Germinal center (tissue), 1 donor: ENCODE measurements at places on chromosomes 1 and 21.

GRCh38 chr1:213939888-213940287, 47.9 kb upstream of the PROX1 start:
- no peak for DNase-seq

GRCh38 chr1:244319283-244320132, 132.2 kb downstream of the ADSS2 start:
- DNase-seq = peak; percentile 28

- DNase-seq = no peak
These were observed 7.0 kb downstream of the COLGALT2 start for GRCh38 chr1:184030433-184031091.

GRCh38 chr1:94329986-94330385, 88.2 kb upstream of the ABCD3 start:
- no peak for DNase-seq

DNA sequence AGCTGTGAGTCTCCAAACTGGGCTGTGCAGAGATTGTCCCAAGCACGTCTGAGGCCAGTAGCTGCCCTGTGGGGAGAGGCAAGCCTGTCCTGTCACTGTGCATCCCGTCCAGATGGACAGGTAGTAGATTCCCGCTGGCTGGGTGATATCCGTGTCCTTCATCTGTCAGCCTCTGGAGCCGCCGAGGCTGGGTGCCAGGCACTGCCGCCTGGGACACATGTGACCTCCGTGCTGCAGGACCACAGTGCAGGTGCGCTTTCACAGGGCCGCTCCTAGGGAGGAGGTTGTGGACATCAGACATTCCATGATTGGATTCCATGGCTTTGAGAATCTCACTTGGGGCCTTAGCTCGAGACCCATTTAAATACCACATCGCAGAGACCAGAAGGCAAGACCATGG, 4.7 kb downstream of the PDXK start:
- no peak for DNase-seq

DNA sequence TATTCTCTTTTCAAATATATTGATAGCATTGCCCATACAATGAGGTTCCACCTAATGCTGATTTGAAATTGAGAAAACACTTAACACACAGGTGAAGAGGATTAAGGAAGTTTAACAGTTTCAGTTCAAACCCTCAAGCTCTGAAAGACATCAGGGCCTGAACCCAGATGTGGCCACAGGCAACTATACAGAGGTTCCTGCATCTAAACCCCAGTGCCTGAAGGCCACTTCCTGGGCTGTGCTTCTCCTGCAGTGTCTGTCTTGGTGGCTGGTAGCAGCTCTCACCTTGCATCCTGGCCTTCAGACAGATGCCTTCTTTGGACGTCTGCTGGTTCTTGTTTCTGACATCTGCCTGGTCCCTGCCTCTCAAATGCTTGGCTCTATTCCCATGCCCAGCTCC, 25.1 kb upstream of the NGF start:
- no peak for DNase-seq

DNA sequence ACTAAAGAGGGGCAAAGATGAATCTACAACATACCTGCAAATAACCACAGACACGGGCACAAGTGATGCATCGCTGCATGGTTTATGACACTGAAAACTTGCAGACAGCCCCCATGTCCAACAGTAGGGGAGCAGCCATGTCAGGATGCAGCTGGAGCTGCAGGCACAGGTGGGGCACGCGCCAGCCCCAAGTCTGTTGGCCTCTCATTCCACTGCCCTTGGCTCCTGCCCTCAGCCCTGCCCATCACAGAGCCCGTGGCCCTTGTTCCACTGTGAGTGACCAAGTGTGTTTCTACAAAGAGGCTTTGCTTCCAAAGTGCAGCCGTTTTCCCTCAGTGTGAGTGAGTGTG, 3.2 kb upstream of the PADI4 start:
- DNase-seq = no peak

GRCh38 chr1:66648901-66649595, 103.2 kb upstream of the DYNLT5 start:
- DNase-seq = no peak

DNA sequence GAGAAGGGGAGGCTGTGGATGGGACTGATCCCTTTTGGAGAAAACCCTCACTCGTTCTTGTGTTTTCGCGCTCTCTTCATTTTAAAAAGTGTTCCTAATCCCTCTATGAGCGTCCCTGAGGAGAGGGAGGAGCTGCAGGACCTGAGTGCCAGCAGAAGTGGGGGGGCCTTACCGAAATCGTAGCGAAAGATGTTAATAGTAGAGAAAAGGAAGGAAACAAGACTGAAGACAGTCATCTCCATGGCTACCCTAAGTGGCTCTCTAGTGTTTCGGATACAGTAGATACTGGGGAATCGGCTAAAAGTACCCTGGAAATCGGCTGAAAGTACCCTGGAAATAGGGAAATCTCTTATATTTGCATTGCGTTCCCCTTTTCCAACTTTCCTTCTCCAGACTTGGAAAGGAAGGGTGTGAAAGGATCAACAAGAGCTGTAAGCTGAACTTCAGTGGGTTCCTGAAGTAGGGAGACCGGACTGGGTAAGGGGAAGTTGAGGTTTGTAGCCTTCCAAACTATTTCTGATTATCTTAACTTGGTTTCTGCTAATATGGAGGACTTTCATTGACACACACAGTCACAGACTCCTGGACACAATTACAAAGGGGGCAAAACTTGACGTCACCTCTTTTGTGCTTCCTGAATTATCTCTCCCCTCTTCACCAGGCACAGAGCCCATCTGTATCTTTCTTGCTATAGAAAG, 486 bp upstream of the DSTYK start:
- no peak for DNase-seq

DNA sequence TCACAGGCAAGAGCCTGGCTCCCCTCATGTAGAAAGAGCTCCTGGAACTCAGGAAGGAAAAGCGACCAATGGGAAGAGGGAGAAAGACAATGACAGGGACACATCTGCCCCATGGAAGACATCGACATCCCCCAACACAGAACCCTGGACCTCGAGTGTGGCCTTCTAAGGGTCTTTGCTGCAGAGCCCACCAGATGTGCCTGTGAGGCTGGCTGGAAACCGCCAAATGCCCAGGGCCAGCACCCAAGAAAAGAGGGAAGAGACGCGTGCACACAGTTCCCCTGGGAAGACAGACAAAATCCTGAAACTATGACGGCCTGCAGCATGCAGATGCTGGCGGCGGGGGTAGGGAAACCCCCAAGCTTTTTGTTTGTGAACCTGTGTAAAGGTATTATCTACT, 36.4 kb upstream of the ADARB1 start:
- DNase-seq = no peak

DNA sequence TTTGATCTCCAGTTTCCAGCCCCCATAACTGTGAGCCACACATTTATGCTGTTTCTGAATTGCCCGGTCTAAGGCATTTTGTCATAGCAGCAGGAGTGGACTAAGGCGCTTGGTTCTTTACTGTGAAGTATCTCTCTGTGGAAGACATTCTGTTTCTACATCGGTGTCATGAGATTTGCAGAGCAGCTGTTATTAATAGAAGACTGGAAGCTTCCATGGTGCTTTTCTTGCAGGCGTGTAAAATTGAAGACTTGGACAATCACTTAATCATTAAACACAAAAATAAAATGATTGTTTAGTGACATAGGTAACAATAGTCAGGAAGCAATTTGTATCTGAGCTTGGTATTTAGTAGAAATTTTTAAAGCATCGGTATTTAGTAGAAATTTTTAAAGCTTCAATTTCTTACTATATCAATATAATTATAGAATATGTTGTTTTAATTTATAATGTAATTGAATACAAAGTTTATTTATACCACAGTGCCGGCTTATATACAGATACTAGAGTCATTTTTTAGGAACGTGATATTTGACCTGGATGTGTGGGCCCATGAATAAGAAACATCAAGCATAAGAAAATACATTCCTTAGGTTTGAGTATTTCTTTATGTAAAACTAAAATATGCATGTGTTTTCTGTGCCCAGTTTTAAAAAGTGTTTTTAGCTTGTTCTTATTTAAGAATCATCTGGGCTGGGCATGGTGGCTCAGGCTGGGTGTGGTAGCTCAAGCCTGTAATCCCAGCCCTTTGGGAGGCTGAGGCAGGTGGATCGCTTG, 60.6 kb upstream of the COL6A1 start:
- no peak for DNase-seq

GRCh38 chr1:101960142-101960541, 36.6 kb downstream of the OLFM3 start:
- DNase-seq = no peak

GRCh38 chr1:165284454-165284853, 72.1 kb downstream of the LMX1A start:
- DNase-seq = no peak

GRCh38 chr1:15985611-15986297, 9.9 kb upstream of the ZBTB17 start:
- no peak for DNase-seq

GRCh38 chr1:118949315-118949714, 38.8 kb downstream of the TBX15 start:
- DNase-seq = no peak

- DNase-seq = no peak
These were observed 164.5 kb downstream of the NR5A2 start for GRCh38 chr1:200191993-200192392.

DNA sequence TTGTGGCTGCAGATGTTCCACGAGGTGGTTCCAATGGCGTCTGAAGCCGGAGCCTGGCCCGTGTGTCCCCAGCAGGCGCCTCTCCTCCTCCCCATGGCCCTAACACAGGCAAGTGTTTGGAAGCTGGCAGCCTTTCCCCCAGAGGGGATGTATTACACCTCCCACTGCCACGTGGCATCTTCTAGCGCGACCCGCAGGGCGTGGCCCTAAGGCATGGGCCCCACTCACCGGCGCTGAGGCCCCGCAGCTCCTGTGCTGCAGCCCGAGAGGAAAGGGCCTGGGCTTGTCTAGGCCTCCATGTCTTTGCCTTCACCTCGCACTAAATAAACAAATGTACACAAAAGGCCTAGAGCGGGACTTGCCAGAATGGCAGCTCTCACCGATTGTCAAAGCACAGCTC, 37.9 kb downstream of the SLC66A1 start:
- DNase-seq = no peak

GRCh38 chr21:38741092-38741949, 64.4 kb upstream of the ETS2 start:
- no peak for DNase-seq

DNA sequence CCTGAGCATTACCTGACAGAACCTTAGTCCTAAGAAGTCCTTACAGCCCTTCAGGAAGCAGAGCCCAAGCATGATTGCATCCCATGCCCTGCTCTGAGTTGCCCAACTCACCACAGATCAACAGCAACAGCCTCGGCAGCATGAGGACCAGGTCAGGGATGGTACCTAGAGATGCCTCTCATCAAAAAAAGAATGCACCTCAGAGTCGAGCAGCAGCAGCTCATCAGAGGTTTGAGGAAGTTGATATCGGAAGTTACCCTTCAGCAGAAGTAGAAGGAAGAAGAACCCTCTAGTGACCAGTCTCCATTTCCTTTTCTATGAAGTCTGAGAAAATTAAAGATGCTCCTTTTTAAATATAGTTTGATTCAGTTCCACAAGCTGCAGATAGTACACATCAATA, at the start of gene FCRL1:
Gene FCRL1, minus strand, starts transcription at position 225 of the 400 bp plus-strand sequence. Its CDS starts 83 bp downstream, at position 142.
- DNase-seq = peak; percentile 66
